Mesendoderm (in vitro differentiated cells): ENCODE measurements at places on chromosomes 1 and 21.
A peak's percentile ranks its signal among the peaks of the same experiment; 100 is the strongest.

GRCh38 chr1:230818367-230818766, 50.0 kb downstream of the C1orf198 start:
- no peak for DNase-seq

DNA sequence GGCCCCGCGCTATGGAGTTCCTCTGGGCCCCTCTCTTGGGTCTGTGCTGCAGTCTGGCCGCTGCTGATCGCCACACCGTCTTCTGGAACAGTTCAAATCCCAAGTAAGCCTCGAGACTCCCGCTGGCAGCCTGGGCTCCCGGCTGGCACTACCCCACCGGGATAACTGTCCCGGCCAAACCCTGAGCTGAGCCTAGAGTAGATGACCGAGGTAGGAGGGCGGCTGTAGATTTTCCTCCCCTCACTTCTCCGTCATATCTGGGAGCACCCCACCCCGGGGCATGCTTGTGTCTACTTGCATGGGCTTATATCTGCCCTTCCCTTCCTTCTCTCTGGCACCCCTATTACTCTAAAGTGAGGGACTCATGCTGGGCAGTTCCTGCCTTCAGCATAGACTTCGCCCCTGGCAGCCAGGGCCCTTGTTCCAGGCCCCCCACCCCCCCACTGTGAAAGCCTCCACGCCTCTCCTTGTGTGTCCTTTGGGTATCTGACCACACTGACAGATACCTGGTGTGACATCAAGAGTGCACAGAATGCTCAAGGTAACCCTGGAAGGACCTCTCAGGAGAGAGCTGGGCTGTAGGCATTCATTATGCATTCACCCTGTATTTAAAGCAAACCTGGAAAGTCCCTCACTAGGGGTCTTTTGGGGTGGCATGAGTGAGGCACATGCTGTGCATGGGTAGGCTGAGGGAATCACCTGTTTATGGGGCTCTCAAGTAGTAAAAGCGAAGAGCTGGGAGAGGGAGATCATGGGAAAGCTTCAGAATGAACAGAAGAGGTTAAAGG, 485 bp downstream of the EFNA1 start:
- no peak for DNase-seq

- no peak for DNase-seq
These were observed 59.0 kb upstream of the IPO9 start for GRCh38 chr1:201769966-201770365.

DNA sequence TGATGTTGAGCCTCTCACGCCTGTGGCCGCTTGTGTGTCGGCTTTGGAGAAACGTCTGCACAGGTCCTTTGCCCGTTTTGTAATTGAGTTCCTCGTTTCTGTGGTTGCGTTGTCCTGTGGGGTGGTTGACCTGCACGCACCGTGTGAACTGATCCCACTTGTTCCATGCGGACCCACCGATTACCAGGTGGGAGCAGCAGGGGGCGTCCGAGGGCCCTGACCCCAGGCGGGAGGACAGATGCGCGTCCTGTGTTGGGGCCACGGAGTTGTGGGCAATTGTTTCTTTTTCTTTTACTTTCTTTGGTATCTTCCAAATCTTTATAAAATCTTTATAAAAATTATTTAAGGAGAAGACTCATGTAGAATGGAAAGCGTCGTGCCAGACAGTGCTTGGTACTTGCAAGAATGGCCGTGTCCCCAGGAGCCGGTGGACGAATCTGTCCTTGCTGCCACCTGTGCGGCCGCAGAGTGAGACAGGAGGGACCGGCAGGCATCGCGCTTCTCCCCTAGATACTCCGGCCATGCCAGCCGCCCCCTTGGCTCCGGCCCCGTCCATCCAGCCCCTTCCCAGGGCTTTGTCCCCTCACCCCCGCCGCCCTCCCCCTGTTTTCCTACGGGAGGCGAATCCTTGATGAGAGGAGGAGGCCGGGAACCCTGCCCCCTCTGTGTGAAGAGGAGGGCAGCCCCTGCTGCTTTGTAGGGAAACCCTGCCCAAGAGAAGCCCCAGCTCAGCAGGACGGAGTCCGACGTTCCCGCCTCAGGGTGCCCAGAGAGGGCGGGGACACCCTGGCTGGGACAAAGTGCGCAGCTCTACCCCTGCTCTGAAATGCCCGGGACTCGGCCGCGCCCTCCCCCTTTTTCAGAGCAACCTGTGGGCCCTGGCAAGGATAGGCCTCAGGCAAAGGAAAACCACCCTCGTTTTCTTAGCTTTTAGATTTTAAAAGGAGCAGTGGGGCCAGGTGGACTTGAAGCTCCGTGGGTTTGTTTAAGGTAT, 41.7 kb downstream of the PRKCZ start:
- peak; percentile 65 for DNase-seq

GRCh38 chr1:114503916-114504422, 7.0 kb downstream of the TRIM33 start:
- DNase-seq, result no peak

- DNase-seq, result no peak
These were observed 2.4 kb downstream of the EPS15 start for GRCh38 chr1:51516649-51517158.

DNA sequence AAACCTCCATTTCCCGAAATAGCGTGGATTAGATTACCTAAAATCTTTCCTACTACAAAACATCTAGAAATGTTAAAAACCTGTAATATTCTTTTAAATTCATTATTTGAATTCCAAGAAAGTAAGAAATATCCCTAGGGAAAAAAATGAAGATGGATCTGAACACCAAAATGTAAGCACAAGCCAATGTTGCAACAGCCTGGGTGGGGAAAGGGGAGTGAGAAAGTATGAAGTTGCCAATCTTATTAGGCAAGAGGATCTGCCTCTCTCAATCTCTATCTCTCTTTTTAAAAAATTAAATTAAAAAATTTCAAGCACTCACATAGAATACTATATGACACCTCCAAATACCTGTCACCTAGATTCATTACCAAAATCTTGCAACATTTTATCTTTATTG, 74.9 kb upstream of the IRF2BP2 start:
- no peak for DNase-seq

- DNase-seq, result peak; percentile 88
These were observed 6.1 kb upstream of the EPHB2 start for GRCh38 chr1:22704440-22705067.

DNA sequence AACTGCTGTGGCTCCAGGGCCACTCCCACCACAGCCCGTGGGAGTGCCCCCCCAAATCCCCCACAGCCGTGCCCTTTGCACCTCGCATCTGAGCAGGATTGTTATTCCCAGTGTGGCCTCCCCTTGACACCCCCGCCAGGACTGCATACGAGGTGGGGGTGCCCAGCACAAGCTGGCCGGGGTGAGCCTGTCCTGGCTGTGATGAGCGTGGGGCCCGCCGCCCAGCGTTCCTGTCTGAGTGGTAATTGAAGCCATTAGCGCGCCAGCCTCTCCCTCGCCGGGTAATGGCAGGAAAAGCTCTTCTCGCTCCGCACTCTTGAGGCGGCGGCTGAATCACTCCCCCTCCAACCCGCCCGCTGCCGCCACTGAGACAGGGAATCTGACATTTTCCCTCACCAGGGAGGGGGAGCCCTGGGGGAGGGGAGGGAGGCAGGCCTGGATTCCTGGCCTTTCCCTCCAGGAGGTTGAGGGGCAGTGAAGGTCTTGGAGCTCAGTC, 27.7 kb downstream of the PTPRF start:
- DNase-seq, result peak; percentile 85

- peak; percentile 91 for DNase-seq
These were observed 139.7 kb downstream of the TSEN15 start for GRCh38 chr1:184191181-184191621.

DNA sequence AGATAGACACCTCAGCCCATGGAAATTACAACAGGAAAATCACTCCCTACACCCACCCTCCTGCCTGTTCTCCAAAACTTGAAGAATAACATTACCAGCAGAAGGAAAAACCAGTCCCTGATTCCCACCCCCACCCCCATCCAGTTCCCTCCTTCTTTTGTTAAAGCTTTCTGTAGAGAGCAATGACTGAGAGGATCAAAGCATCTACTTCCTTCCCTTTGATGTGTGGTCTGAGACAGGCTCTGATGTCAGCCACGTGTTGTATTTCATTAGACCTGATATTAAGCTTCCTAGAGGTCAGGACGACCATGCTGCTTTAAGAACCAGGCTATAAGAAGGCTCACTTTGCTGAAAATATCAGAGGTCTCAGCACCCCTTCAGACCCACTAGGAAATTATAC, 73.9 kb upstream of the HAO2 start:
- DNase-seq, result peak; percentile 78

GRCh38 chr1:17633654-17634053, 94.2 kb downstream of the ARHGEF10L start:
- DNase-seq, result no peak

DNA sequence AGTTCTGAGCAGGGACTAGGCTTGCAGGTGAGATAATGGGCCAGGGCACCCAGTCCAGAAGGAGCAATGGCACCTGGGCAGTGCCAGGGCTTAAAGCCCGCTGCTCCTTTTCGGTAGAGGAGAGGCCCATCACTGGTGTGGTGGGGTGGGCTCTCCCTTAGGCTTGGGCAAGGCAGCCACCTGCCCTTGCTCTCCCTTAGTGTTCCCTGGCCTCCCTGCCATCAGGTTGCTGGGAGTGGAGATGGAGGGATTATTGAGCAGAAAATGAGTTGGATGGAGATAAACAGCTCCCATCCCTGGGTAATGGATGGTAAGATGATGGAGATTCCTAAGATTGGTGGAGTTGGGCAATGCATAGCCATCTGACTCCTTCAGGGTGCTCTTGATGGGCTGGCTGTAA, 7.9 kb downstream of the MYOG start:
- DNase-seq, result no peak

DNA sequence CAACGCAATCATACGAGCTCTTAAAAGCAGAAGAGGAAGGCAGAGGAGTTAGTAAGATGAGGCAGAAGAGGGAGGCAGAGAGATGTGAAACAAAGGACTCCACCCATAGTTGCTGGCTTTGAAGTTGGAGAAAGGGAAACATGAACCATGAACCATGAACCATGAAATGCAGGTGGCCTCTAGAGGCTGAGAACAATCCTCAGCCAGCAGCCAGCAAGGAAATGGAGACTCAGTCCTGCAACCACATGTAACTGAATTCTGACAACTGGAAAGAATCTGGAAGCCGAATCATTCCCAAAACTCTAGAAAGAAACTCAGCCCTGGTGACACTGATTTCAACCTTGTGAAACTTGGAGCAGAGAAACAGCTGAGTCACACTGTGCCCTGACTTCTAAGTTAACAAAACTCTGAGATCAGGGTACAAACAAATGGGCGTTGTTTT, 10.1 kb downstream of the DIPK1A start:
- peak; percentile 57 for DNase-seq

DNA sequence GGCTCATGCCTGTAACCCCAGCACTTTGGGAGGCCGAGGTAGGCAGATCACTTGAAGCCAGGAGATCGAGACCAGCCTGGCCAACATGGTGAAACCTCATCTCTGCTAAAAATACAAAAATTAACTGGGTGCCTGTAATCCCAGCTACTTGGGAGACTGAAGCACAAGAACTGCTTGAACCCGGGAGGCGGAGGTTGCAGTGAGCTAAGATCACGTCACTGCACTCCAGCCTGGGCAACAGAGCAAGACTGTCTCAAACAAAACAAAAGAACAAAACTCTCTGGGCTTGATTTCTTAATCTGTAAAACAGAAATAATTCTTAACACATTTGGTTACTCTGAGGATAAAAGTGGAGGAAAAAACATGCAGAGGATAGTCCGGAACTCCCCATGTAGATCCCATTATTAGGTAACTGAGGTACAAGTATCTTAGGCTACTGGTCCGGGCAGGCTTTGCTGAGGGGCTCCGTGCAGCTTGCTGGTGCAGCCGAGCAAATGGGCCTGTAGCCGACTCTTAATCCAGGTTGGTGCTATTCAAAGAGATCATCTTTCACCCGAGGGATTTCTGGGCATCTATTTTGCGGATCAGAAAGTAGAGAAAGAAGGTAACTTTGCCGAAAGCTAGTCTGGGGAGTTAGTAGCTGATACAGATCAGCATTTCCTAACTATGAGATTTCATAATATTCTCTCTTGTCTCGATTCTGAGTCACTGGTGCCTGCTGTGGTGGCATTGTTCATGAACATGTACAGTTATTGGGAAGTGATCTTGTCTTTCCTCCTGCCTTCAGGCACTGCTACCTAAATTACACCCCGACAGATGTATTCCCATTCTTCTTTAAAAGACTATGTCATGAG, 56.8 kb downstream of the NFIA start:
- DNase-seq, result no peak

DNA sequence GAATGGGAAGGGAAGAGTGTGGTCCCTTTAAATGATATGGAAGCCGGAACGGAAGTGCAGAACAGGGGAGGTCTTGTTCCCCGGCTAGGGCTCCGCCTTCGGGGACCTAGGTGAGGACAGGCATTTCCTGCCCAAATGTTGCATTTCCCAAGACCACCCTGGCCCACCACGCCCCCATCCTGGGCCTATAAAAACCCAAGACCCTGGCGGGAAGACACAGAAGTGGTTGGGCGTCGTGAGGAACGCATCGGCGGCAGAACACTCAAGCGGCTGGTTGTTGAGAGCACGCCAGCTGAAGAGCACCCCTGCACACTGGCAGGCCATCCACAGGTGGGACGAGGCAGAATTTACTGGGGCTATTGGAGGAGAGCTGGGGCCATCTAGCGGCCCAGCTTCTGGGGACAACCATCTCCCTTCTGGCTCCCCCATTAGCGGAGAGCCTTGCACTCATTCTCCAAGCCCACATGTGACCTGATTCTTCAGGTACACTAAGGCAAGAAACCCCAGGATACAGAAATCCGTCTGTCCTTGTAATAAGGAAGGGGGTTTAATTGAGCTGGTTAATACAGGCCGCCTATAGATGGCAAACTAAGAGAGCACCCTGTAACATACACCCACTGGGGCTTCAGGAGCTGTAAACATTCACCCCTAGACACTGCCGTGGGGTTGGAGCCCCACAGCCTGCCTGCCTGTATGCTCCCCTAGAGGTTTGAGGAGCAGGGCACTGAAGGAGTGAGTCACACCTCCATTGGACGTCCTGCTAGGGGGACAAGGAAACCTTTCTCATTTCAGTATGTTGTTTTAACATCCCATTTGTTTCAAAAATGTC, 1327.9 kb downstream of the BRINP3 start:
- peak; percentile 74 for DNase-seq

- no peak for DNase-seq
These were observed 942.6 kb downstream of the PLA2G4A start for GRCh38 chr1:187771396-187771795.

DNA sequence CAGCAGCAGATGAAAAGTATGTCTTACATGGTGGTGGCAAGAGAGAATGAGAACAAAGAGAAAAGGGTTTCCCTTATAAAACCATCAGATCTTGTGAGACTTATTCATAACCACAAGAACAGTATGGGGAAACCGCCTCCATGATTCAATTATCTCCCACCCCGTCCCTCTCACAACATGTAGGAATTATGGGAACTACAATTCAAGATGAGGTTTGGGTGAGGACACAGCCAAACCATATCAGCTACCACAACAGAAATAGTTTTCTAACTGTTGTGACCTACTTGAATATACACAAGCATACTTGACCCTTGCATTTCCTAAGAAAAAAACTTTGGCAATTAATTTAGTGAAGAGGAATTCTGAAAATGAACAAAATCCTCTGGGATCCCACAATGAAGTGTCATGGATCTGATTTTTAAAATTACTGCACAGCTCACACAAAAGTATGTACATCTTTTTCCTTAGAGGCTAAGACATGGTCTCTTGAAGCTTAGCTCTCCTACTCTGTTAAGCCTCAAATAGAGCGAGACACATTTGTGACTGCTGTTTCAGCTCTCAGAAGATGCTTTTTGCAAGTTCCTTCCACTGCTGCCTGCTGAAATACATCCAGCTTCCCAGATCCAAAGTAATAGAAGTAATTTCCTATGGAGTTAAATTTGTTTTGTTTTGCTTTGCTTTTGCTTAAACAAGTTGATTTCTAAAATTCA, 265.8 kb downstream of the DPYD start:
- no peak for DNase-seq
